Thoracic aorta (tissue), 2 donors: ENCODE measurements at places on chromosomes 11 and 22. TPM values are rescaled to one million over a fixed set of nuclear protein-coding genes. Genes with fewer than 3 reads are reported as not detected.

GRCh38 chr22:45198463-45198795 lies 34.7 kb downstream of the NUP50 start:
- DNase-seq: no peak
- H3K27me3 ChIP-seq: no peaks in the 10 kb centered on the region
- H3K27ac ChIP-seq: no peak overlapping the region

DNA sequence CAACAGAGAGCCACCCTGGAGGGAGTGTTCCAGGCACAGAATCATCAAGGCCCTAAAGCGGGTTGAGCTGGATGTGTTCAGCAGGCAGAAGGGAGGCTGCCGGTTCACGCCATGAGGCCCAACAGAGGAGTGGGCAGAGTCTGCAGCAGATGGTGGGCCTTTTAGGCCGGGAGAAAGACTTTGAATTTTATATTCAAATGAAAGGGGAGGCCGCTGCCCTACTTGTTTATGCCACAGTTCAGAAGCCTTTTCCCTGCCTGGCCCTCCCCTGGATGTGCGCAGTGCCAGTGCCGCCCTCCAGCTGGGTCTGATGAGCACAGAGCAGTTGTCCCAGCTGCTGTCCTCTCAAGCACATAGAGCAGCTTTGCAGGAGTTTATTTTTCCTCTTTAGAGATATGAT lies 46.9 kb upstream of the TTC12 start:
- H3K4me3 ChIP-seq: no peak overlapping the region
- H3K27me3 ChIP-seq: no peaks in the 10 kb centered on the region
- no peak for DNase-seq
- H3K36me3 ChIP-seq: no peaks in the 10 kb centered on the region

DNA sequence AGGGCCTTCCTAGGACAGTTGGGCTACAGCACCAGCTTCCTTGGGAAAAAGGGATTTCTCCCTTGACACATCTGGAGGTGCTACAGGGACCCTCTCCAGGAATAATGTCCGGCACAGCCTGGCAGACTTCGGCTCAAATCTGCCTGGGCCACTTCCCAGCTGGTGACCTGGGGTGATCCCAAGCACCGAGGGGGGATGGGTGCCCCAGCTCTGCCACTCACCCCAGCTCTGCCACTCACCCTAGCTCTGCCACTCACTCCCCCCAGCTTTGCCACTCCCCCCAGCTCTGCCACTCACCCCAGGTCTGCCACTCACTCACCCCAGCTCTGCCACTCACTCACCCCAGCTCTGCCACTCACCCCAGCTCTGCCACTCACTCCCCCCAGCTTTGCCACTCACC lies 9.9 kb downstream of the OSBPL5 start:
- H3K27ac ChIP-seq: peak overlapping the region; percentile 86
- peak overlapping the region; percentile 66 for H3K4me3 ChIP-seq
- H3K36me3 ChIP-seq: no peaks in the 10 kb centered on the region

The SPON1 gene
- total RNA-seq: 48.5 TPM

The SAMM50 gene
- 28.1 TPM for total RNA-seq
